ENCODE measurements at places on chromosomes 6 and 20.

GRCh38 chr20:23072892-23073586 is 13.1 kb downstream of the CD93 start:
- no peak for DNase-seq
- no peak overlapping the region for H3K27ac ChIP-seq
- no peak overlapping the region for H3K4me3 ChIP-seq
- no peaks in the 10 kb centered on the region for H3K36me3 ChIP-seq
- no peaks in the 10 kb centered on the region for H3K27me3 ChIP-seq

DNA sequence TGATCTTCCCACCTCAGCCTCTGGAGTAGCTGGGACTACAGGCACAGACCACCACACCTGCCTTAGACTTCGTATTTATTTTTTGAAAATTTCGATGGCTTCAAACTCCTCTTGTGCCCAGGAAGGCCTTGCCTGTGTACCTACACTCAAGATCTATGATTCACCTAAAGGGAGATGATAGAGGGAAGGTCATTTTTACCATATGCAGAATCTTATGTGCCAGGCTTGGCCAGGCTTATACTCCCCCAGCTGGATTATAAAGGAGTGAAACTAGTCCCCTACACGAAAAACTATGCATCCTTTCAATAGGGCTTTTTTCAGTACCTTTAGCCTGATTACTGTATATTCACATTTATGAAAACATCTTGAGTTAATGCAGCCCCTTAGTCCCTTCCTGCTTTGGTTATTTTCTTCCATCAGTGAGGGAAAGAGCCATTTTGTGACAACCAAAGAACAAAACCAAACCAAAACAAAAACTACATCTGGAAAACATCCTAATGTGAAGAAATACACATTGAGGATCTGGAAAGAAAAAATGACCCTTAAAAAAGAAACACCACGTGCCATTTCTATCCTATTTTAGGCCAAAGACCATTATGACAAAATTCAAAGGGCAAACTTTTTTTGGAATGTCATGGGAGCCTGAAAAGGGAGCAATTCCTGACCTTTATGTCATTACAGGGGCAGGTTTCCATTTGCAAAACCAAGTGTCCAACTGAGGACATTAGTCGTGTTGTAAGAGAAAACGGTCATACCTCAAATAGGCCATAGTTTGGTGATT is 34.7 kb downstream of the RIPOR2 start:
- H3K27me3 ChIP-seq: no peaks in the 10 kb centered on the region
- H3K4me3 ChIP-seq: peak overlapping the region; percentile 30
- H3K36me3 ChIP-seq: peaks cover 82% of the 10 kb centered on the region
- peaks cover 42% of the 10 kb centered on the region for H3K4me1 ChIP-seq
- H3K27ac ChIP-seq: peak overlapping the region; percentile 9
- no peak for DNase-seq

DNA sequence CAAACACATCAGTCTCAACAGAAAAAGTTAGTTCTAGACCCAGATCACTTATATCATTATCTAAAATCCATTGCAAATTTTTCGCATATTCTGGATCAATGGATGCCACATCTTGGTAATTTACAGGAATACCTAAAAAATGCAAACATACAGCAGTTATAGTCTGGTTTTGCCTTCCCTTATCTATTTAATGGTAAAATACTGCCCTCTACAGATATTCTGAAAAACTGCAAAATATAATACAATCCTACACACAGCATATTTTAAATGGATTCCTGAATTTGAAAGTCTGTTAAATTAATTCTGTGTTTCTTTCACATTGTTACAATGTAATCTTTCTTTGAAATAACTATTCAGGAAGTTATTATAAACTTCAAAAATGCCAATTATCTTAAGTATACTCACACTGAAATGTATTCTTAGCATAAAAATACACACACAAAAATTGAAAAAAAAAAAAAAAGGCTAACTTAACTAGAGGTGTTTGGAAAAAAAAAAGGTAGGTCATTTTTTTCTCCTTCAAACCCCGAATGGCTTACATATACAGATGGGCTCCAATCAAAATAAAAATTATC is 88.4 kb downstream of the HACE1 start:
- DNase-seq: no peak
- H3K27ac ChIP-seq: no peak overlapping the region
- H3K4me1 ChIP-seq: peaks cover 9% of the 10 kb centered on the region
- H3K36me3 ChIP-seq: peaks cover 10% of the 10 kb centered on the region

- DNase-seq: no peak
- peak overlapping the region; percentile 62 for H3K4me3 ChIP-seq
- H3K27me3 ChIP-seq: no peaks in the 10 kb centered on the region
- H3K4me1 ChIP-seq: peaks cover 28% of the 10 kb centered on the region
- H3K36me3 ChIP-seq: peaks cover 11% of the 10 kb centered on the region
Observed at GRCh38 chr6:110560239-110561007, 84.0 kb upstream of the SLC22A16 start.

DNA sequence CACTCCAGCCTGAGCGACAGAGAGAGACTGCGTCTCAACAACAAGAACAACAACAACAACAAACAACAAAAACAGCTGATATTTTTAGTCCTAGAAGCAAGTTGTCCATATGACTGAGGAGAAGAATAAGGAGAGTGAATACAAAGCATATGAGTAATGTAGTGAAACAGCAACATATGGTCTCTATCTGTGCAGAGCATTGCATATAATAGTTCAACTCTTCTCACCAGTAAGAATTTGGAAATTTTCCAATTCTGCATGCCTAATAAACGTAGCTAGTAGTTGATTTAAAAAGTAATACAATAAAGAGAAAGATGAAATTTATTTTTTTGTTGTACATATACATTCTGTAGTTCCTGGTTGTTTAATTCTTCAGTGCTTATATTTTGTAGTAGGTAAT is 129.7 kb upstream of the FAM83B start:
- DNase-seq: no peak
- no peaks in the 10 kb centered on the region for H3K4me1 ChIP-seq
- no peak overlapping the region for H3K27ac ChIP-seq
- H3K27me3 ChIP-seq: no peaks in the 10 kb centered on the region

DNA sequence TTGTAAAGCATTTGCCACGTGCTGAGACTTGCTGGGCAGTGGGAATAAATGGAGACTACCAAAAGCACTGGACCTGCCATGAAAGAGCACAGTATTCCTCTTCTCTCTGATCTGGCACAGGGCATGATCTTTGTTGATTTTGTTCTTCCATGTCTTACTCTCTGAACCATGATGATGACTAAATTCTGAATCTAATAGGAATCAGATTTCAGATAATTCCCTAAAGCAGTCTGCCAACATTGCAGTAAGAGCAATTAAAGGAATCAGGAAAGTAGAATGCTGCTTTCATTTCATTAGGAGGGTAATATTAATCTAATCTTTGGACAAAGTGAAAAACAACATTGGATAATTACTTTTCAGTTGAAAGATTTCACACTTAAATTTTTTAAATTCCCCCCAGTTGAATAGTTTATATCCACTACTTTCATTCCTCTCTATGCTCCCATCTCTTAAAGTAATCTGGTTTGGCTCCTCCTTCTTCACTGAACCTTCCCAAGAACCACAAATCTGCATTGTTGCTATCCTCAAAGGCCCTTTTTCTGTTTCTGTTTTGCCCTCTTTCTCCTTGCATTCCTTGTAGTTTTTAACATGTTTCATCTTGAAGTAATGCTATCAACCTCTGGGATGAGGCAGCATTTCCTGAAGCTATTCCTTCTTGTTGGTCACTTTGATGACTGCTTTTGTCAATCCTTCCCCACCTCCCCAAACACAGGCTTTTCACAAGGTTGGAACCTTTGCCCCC is 243.2 kb upstream of the TENT5A start:
- H3K36me3 ChIP-seq: no peaks in the 10 kb centered on the region
- no peak overlapping the region for H3K27ac ChIP-seq
- H3K4me3 ChIP-seq: no peak overlapping the region
- H3K27me3 ChIP-seq: no peaks in the 10 kb centered on the region
- peaks cover 6% of the 10 kb centered on the region for H3K4me1 ChIP-seq
- DNase-seq: no peak

Measured in T-helper 2 cell treated with Interferon-gamma antibody and Interleukin-4, amounts not matched to agents 5 μg/mL and 100 μg/mL, for 36 hours (primary cell).